Natural killer cell treated with Interleukin-12 subunit alpha and Interleukin-12 subunit beta and Interleukin-15 and Interleukin-18, amount 100 ng/mL, for 72 hours (primary cell): ENCODE measurements at places on chromosomes 7 and 10.

DNA sequence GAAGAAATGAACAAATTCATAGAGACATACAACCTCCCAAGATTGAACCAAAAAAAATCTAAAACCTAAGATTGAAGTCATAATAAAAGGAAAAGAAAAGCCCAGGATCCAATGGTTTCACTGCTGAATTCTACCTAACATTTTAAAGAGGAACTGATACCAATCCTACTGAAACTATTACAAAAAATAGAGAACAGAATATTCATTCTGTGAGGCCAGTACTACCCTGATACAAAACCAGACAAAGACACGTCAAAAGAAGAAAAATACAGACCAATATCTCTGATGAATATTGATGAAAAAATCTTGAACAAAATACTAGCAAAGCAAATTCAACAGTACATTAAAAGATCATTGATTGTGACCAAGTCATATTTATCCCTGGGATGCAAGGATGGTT lies 128.5 kb upstream of the STEAP1 start:
- DNase-seq = no peak

GRCh38 chr7:13991791-13992595 lies 2.5 kb upstream of the ETV1 start:
- no peak for DNase-seq

GRCh38 chr10:662686-663465 lies 26.6 kb downstream of the DIP2C start:
- no peak for DNase-seq

GRCh38 chr10:8130973-8131911 lies 76.8 kb downstream of the GATA3 start:
- DNase-seq = no peak

DNA sequence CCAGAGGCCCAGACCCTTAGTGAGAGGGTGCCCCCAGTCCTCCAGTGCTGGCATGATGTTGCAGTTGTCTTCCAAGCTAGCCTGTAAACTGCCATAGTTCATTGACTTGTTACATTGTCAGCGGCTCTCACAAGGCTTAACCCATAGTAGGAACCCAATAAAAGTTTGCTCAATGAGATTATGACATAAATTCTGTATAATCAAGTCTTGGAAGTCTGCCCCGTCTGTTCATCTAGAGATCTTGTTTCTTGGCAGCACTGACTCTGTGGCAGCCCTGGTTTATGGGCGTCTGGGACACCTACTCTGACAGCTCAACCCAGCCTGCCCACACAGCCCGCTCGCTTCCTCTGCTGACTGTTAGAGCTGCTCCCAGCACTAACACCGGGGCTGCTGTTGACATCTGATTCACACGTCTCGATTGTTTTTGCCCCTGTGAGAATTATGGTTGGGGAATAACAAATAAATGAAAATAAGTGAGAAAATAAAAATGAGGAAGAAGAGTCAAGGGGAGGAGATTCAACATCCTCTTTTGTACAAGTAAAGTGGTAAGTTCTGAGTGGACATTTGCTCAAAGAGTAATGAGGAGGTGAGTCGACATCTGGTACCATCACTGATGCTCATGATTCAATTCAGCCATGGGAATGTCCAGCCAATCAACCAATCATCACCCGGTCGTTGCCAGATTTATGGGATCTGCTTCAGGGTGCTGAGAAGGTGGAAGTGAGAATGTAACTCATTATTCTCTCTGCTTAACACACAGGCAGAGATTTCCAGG lies 160.8 kb downstream of the SPAG6 start:
- DNase-seq = peak; percentile 77

- DNase-seq = no peak
Observed at GRCh38 chr10:80771285-80771684, 233.6 kb downstream of the SH2D4B start.

DNA sequence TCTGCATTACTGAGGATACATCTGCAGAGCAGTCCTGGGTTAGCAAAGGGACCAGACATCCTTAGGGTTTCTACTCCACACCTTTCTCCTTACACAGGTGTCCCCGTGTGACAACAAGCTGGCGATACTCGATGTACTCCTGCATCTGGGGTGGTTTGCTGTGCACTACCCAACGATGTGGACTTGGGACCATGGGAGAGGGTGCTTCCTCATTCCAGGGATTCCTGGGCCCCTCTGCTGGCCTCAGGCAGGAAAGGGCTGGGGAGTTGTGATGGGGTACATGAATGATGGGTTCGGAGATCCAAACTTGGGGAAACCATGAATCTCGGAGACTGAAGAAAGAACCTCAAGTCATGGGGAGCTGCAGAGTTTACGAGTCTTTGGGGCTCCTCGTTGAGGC lies 179.6 kb upstream of the GALNT17 start:
- no peak for DNase-seq

GRCh38 chr10:130174328-130174727 lies 38.1 kb downstream of the GLRX3 start:
- no peak for DNase-seq

- peak; percentile 70 for DNase-seq
Observed at GRCh38 chr7:55569797-55570196, 2.5 kb downstream of the VOPP1 start.

GRCh38 chr7:121081327-121081936 lies 92.9 kb downstream of the CPED1 start:
- DNase-seq = no peak

- no peak for DNase-seq
Observed at GRCh38 chr10:114698271-114699061, 40.4 kb upstream of the ABLIM1 start.

GRCh38 chr10:6395606-6396005 lies 184.5 kb downstream of the PRKCQ start:
- no peak for DNase-seq

DNA sequence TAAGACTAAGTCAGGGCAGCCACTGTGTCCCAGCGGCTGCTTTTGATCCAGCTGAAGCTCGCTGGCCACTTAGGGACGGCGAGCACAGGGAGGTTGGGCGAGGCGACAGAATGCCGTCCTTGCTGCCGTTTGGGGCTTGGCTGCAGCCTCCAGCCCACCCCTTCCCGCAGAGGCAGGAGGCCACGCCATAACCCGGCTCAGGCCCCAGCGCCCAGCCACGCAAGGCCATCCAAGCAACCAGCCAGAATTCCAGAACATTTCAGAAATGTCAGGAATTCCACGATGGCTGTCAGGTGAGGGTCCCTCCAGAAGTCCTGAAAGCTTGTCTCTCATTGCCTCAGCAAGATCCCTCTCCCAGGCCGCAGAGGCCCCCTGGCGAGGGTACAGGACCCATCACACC lies 479.1 kb upstream of the FOXK1 start:
- DNase-seq = no peak

DNA sequence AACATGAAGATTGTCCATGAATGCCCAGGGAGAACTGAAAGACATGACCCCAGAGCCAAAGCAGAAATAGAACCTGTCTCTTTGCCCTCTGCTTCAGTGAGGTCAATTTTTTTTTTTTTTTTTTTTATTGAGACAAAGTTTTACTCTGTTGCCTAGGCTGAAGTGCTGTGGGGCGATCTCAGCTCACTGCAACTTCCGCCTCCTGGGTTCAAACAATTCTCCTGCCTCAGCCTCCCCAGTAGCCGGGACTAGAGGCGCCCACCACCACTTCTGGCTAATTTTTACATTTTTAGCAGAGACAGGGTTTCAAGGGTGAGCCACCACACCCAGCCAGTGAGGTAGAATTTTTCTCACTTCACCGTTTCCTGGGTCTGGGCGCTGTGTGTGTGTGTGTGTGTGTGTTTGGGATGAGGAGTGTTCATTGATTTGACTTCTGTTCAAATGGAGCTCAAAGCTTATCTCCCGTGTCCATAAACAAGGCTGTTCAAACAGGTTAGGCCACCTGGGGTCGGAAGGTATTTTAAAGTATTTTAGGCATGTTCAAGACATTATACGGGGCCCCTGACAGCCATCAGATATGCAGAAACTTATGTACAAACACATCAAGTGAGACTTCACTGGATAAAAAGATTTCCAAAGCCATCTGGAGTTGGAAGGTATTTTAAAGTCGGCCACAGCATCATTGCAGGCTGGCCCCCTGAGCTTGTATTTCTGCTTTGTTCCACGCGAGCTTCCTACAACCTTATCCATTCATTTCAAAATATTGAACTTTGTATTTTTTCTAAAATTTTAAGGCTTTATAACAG lies 93.8 kb downstream of the MAP3K8 start:
- no peak for DNase-seq

DNA sequence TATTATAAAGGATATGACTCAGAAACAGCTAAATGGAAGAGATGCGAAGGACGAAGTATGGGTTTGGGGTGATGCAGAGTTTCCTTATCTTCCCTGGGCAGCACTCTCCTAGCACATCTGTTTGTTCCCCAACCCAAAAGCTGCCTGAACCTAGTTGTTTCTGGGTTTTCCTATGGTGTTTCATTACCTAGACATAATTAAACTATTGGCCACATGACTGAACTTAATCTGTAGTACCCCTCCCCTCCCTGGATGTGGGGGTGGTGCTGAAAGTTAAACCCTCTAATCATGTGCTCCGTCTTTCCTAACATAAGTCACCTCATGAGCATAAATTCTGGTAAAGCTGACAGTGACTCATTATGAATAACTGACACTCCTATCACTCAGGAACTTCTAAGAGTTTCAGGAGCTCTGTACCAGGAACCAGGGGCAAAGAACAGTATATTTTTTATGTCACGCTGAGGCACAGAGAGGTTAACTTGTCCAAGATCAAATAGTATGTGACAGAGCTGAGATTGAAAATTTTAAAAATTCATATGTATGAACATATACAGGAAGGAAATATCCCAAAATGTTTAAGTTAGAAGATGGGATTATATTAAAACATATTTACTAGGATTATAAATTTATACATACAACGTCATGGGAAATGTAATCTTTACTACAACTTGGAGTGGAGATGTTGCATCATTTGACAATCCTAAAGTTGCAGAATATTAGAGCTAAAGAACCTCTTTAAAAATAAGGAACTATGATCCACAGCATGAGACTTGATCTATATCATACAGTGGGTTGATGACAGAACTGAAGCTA lies 4.8 kb downstream of the STRIP2 start:
- no peak for DNase-seq

GRCh38 chr7:47091141-47091540 lies 490.8 kb downstream of the TNS3 start:
- no peak for DNase-seq

DNA sequence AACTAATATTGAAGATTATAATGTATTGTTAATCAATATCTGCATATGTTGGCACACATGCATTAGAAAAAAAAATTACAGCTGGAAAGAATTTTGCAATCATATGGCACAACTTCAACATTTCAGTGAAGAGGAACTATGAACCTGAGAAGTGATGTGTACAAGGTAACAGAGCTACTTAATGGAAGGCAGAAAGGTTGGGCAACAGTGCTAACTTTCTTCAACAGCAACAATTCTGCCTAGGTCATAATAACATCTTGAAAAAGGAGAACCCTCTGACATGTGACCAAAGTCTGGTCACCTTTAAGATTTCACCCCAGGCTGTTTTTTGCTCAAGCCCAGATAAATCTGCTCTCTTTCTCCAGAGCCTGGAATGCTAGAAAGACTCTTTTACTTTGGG lies 47.9 kb upstream of the SKAP2 start:
- no peak for DNase-seq

DNA sequence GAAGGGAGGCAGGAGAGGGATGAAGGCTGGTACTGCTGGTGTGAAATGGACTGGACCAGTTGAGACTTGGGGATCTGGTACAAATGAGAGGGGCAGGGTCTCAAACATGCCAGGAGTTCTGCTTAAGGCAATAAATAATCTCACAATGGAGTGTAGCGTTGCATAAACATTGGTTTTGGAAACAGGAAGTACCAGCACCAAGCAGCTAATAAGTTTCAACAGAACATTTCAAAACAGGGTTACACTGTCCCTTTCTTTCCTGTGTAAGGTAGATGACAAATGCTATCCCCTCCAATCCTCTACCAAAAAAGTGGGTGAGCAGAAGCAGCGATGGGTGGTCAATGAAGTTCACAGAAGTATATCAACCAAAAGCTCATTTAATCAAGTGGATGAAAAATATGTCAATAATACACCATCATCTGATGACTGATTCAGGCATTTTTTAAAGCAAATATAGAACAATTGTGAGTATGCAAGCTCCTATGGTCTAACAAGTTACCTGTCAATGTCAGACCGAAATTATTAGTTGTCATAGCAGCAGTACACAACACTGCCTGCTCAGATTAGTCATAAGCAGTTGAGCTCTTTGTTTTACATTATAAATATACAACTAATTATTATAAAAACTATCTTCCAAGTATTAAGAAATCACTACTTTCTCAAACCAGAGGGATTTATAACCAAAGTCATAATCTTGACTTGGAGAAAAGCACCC lies 220.0 kb downstream of the FAM107B start:
- no peak for DNase-seq

- no peak for DNase-seq
Observed at GRCh38 chr7:1144269-1144771, 15.7 kb downstream of the ZFAND2A start.

DNA sequence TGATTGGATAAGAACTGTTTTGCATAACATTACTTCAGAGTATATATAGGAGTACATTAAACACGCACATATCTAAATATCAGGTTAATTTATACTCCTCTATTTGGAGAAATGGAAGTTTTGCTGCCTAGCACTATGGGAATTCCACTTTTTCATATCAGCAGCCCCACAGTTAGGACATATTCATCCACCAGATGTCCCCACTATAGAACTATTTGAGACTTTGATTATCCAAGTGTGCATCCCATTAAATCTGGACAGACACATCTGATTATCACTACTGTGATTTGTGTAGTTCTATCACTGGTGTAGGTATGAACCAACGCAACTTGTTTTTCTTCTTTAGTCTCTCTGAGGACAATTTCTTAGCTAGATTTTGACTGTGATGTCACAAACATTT lies 345.7 kb downstream of the THSD7A start:
- no peak for DNase-seq

DNA sequence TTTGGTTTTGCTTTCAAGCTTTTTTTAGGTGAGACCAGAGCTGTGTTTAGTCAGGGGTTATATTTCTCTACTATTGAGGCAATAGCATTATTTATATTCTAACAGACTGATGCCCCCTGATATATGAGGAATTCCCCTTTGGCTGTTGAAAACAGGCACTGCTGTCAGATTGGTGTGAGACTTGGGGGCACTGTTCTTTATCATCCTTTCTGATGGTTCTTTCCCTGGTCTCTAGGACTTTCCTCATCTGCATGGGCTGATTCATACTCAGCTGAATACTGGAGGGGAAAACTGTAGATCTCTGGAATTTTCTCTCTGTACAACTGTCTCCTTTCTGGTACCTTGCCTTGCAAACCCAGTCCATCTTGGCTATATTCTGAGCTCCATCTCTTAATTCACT lies 10.0 kb upstream of the ICA1 start:
- no peak for DNase-seq
